Stimulated activated CD8-positive, alpha-beta memory T cell treated with anti-CD3 and anti-CD28 coated beads, Interleukin-7, amount 100 ng/mL, for 1 hour (primary cell): ENCODE measurements at places on chromosomes 11 and 22.

DNA sequence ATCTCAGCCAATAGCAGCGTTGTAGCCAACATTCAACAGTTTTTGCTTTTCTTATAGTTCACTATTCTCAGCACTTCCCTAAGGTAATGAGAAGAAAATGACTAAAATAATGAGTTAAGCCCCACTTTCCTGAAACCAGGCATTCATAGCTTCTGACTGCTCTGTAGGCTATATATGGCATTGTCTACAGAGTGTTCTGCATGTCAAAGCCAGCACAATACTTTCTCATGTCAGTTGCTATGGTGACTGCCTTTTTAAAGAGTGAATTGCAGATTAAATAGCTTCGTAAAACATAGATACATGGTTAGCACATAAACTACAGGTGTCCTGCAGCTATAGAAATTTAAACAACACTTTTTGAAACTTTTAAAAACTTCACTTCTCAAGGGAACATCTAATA, 1256.1 kb upstream of the CNTN5 start:
- DNase-seq: no peak

DNA sequence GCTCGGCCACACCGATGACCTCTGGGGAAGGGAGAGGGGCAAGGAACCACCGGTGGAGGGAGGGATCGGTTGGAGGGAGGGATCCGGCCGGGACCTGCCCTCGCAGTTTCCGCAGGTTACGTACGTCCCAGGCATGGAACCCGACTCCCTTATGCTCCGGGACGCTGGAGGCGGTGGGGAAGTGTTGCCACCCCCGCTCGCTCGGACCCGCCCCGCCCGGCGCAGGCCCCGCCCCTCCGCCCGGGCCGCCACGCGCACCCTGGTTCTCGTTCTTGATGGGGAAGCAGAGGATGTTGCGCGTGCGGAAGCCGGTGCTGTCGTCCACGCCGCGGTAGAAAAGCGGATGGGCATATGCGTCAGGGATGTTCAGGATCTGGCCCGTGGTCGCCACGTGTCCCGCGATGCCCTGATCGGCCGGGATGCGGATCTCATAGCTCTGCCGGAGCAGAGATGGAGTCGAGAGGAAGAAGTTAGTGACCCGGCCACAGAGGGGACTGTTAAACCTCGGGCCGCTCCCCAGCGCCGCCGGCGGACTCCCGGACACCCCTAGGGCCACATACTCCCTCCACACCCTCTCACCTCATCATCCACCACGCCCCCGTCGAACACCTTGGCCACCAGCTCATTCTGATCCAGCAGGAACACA, 89.8 kb downstream of the PDE2A start:
- peak; percentile 17 for DNase-seq

GRCh38 chr11:121291896-121292494, 576 bp upstream of the SC5D start:
- DNase-seq: peak; percentile 1

- no peak for DNase-seq
Measured at GRCh38 chr11:61765550-61766253, 13.3 kb downstream of the MYRF start.

DNA sequence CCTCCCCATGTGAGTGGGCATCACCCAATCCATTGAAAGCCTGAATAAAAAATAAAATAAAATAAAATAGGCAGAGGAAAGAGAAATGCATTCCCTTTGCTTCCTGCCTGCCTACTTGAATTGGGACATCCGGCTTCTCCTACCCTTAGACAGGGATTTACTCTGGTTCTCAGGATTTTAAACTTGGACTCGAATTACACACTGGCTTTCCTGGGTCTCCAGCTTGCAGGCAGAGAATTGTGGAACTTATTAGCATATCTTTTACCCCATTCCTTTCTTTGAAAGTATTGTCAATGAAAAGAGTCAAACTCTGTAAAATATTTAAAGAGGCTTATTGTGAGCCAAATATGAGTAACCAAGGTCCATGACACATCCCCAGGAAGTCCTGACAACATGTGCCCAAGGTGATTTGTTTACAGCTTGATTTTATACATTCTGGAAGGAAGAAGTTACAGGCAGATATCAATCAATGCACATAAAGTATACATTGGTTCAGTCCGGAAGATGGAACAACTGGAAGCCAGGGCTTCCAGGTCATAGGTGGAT, 78.4 kb upstream of the CCDC90B start:
- DNase-seq: no peak

GRCh38 chr11:69839516-69839915, 20.3 kb upstream of the FGF3 start:
- no peak for DNase-seq

GRCh38 chr11:15418921-15419320, 304.2 kb downstream of the INSC start:
- DNase-seq: no peak

DNA sequence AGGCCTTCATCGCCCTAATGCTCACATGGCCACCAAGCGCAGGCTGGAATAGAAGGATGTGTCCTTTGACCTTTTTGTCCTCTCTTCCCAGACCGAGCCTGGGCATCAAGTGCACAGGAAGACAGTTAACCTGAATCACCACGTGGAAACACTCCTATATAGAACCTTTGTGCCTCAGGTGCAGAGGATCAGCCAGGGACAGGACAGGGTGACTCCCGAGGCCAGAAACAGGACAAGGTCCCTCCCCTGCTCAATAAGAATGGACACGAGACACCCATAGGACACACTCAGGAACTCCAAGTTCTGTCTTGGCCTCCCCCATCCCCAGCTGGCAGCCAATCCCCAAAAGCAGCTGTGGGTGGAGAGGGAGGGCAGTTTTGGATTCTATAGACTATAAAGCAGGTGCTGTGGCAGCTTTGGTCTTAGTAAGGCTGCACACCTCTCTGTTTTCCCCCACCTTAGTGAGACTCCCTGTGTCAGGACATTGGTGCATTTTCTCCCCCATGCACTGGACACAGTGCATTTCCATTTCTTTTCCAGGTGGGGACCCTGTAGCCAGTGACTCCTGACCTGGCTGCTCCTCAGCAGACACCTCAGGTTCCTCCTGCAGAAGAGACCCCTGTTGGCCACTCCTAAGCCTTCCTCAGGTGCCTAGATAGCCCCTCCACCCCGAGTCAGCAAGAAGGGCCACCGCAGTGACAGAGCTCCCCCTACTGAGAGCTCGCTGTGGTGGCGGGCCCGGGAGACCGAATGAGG, 43.6 kb upstream of the POU2AF1 start:
- no peak for DNase-seq

- no peak for DNase-seq
Measured at GRCh38 chr11:83502041-83502440, 215.9 kb upstream of the CCDC90B start.

DNA sequence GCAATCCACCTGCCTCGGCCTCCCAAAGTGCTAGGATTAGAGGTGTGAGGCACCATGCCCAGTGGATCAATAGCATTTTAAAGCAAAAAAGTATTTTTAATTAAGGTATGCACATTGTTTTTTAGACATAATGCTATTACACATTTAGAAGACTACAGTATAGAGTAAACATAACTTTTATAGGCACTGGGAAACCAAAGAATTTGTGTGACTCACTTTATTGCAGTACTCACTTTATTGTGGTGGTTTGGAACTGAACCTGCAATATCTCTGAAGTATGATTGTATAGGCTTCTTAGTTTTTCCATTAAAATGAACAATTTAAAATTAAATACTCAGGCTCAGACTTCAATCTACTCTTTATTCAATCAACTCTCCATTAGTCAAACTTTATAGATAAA, 17.5 kb upstream of the CD3E start:
- DNase-seq: no peak
